PC-9 (cell line): ENCODE measurements at places on chromosomes 3 and 15. TPM values are rescaled to one million over a fixed set of nuclear protein-coding genes. Genes with fewer than 3 reads are reported as not detected.

Gene COL6A6
- total RNA-seq, result not detected in 2 replicates

Gene HHLA2
- not detected in 2 replicates for total RNA-seq

Gene DNAJA4
- 0.33 and 0.35 TPM in 2 replicates for total RNA-seq

Gene NDUFB4
- 152 and 217 TPM in 2 replicates for total RNA-seq

Gene FBXO40
- not detected in 2 replicates for total RNA-seq

Gene HRG
- 0.58 and 1.3 TPM in 2 replicates for total RNA-seq

Gene CCDC54
- total RNA-seq, result not detected in 2 replicates

Gene ACKR4
- not detected in 2 replicates for total RNA-seq

Gene TTC23
- total RNA-seq, result 18.4 and 21.6 TPM in 2 replicates

Gene BOC
- 3.0 and 6.2 TPM in 2 replicates for total RNA-seq

Gene NR2F2
- total RNA-seq, result 48.4 and 72.1 TPM in 2 replicates

Gene CHRD
- not detected in 2 replicates for total RNA-seq

Gene BAHD1
- total RNA-seq, result 17.3 and 19.1 TPM in 2 replicates

Gene WDR72
- total RNA-seq, result 1.8 and 1.9 TPM in 2 replicates
